ENCODE measurements at places on chromosomes 4 and X.
A peak's percentile ranks its signal among the peaks of the same experiment; 100 is the strongest.

GRCh38 chr4:771464-771863 is 54.5 kb downstream of the CPLX1 start:
- no peak for DNase-seq

DNA sequence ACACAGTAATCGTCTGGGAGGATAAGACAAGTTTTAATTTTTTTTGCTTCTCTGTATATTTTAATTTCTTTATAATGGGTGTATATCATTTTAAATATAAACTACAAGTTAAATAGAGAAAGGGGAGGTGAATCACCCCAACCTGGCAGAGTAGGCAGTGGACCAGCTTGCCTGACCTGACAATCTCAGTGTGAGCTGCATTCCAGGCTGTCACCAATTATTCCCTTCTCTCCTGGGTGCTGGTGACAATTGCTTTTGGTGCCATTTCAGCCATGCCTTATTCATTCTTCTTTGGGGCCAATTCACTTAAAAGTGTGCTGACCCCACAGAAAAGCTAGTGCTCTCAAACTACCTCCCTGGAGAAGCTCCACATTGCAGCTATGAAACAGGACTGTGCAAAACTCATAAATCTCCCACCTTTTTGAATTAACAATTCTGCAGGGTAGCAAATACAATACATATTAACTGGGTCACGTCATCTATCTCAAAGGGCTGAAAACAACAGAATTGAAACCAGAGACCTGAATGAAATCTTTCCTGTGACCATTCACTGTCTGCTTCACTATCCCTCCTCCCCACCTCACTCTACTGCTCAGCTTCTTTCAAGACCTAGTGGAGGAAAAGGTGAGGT is 359.0 kb downstream of the HS3ST1 start:
- no peak for DNase-seq

GRCh38 chr4:21872101-21872500 is 76.5 kb downstream of the KCNIP4 start:
- DNase-seq, result no peak

DNA sequence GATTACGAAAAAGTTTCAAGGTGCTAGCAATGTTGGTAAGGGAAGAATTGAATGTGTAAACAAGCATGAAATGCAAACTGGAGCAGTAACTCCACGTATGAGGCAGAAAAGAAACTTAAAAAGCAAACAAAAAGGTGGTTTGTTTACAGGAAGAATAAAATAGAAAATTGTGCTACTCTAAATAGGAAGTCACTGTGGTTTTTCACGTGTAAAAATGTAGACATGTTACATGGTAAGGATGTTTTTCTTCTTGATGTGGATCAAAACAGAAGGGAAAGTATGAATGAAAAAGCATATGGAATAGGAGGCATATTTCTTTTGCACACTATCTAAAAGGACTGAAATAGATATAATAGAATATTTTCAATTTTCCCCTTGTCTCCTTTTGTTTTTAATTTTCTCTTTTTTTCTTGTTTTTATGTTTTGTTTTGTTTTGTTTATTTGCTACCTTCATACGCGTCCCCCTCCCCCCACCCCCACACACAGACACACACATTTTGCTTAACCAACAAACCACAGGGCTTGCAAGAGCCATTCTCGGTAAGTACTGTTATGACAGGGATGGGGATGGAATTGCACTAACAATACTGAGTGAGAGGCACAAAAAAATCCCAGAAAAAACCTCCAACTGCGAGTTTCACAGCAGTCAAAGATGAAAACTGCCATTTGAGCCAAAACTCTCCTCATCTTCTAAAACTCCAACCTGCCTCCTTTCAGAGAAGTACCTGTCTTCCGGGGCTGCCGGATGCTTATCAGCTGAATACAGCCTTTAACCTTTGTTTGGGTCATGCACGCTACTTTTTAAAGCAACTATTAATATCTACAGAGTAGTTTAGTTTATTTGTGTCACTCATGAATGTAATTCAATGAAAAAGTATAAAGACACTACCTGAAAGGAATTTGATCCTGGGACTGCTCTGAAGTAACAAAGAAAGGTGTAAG is 135.8 kb downstream of the IL15 start:
- DNase-seq, result no peak

- DNase-seq, result no peak
Observed at GRCh38 chrX:18638398-18638797, 33.5 kb downstream of the RS1 start.

DNA sequence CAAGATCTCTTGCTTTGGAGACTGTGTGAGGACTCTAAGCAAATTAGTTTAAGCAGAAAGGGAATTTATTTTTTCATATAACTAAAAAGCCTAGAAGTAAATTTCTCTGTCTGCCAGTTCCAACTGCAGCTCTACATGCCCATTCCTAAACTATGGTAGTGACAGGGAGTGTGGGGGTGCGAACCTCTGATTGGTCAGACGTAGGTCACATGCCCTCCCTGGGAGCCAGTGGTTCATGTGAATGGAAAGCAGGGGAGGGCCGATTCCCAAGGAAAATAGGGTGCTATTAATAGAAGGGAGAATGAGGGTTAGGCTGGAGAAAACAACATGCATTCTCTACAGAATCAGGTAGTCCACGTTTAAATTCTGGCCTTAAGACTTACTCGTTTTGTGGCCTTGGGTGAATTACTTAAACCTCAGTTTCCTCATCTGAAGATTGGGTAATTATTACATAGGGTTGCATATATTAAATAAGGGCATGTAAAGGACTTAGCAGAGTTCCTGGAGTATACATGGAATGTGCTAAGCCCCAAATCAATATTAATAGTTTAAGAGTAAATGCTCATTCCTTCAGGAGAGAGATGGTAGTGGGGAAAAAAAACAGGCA is 7.2 kb downstream of the RAB33B start:
- DNase-seq, result peak; percentile 54

- no peak for DNase-seq
Observed at GRCh38 chr4:1975391-1975801, 33.4 kb downstream of the NELFA start.

DNA sequence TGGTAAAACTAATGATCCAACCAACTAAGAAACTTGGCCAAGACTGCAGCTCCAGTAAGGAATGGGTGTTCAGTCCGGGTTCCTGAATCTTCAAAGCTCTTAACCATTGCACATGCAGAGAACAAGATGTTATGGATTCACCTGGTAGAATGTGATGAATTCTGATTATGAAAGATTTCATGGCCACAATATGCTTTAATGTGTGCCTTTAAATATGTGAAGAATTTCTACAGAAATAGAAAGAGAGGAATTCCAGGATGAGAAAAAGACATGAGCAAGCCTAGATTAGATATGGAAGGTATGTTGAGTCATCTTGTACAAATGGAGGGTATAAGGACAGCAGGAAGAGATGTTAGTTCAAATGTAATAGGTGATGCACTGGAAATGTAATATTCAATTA is 472.2 kb upstream of the TENM3 start:
- no peak for DNase-seq

GRCh38 chr4:39770471-39770870 is 72.5 kb downstream of the UBE2K start:
- no peak for DNase-seq

DNA sequence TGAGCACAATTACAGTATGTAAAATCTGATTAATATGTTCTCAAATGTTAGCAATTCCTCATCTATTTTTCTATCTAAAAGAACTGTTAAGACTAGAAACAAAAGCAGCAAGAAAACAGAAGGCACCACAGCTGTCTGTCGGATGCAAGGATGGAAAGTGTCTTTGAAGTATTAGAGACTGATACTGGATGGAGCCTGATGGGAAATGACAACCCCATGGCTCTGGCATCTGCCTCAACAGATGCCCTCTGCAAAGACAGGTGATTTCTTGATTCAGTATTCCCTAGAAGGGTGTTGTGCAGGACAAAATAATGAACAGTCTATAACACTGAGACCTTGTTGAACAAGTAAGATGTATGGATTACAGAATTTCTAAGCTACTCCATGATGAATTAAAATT is 19.7 kb downstream of the LRCH2 start:
- DNase-seq, result no peak

GRCh38 chr4:52982255-52982945 is 120.3 kb downstream of the RASL11B start:
- DNase-seq, result no peak

DNA sequence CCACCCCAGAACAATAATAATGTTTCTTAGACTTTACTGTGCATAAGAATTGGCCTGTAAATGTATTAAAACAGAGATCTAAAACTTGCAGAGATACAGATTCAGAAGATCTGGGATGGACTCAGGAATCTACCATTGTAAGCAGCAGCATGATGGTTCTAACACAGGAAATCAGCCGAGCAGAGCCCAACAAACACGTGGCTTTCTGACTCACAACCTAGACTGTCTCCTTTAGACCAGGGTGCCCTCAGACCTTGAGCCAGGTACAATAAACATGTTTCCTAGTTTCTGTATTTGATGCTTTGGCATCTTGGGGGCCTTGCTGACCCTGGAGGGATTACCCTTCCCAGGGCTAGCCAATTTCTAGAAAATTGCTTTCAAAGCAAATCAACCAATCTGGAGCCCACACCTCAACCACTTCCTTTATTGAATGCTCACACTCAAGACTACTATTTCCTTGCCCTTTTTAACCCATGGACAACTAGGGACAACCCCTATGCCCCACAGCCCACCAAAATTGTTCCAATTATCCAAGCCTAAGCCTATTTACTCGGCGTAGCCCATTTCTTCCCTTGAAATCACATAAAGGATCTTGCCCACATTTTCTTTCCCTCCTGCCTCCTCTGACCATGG is 80.5 kb downstream of the TBC1D9 start:
- DNase-seq, result no peak

DNA sequence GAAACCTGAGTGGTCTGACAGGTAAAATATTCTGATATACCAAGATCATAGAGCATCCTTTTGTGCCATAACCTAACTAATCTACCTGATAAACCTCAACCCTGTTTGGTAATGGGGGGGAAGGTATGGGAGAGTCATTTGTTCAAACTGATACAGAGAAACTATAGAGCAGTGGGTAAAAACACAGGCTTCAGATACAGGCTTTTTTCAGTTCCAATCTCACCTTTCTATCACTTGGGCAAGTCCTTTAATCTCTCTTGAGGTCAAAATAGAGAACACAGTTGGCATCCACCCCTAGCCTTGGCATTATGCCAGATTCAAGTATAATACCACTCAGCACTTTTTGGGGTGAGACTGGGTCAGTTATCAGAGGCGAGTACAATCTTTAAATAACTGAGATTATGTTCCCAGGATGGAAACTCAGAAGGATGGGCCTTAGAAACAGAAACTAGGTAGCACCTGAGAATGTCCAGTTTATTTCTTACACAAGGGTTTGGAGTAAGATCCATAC is 880 bp upstream of the ETDC start:
- no peak for DNase-seq

- no peak for DNase-seq
Observed at GRCh38 chr4:163121689-163122088, 45.0 kb downstream of the NAF1 start.

Data from iPS DF 19.7 (cell line).